Colonic mucosa (tissue), 4 donors: ENCODE measurements at places on chromosomes 3 and 15. TPM values are rescaled to one million over a fixed set of nuclear protein-coding genes. Genes with fewer than 3 reads are reported as not detected.

- no peaks in the 10 kb centered on the region for H3K27me3 ChIP-seq
- H3K4me3 ChIP-seq: no peak overlapping the region
- H3K27ac ChIP-seq: peak overlapping the region; percentile 38
Measured at GRCh38 chr15:84598250-84598649, 2.6 kb upstream of the ZSCAN2 start.

GRCh38 chr3:188126276-188126675 is 27.7 kb upstream of the LPP start:
- H3K4me3 ChIP-seq: no peak overlapping the region
- H3K36me3 ChIP-seq: no peaks in the 10 kb centered on the region
- no peak for DNase-seq
- H3K4me1 ChIP-seq: no peaks in the 10 kb centered on the region
- no peaks in the 10 kb centered on the region for H3K27me3 ChIP-seq

GRCh38 chr15:49895347-49896223 is 223.4 kb downstream of the ATP8B4 start:
- no peak for DNase-seq
- H3K36me3 ChIP-seq: no peaks in the 10 kb centered on the region
- H3K4me3 ChIP-seq: no peak overlapping the region
- H3K27me3 ChIP-seq: no peaks in the 10 kb centered on the region

- H3K4me3 ChIP-seq: no peak overlapping the region
- no peaks in the 10 kb centered on the region for H3K4me1 ChIP-seq
- DNase-seq: no peak
- H3K27me3 ChIP-seq: no peaks in the 10 kb centered on the region
- H3K27ac ChIP-seq: no peak overlapping the region
- H3K36me3 ChIP-seq: no peaks in the 10 kb centered on the region
Measured at GRCh38 chr15:50854601-50855490, 53.6 kb upstream of the AP4E1 start.

DNA sequence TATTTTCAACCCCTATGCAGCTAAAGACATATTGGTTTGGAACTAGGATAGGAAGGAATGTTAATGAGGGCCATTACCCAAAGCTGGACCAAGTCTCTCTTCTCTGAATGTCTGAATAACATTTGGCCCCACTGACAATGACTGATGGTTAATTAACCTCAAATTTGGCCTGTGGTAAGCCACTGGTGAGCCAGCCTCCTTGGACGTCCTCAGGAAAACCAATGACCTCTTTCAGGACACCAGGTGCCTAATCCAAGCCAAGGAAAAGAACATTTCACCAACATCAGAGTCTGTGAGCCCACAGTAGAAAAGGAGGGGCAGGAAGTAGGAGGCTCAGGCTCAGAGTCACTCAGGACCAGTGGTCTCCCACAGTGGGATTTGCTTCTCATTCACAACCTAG is 56.4 kb upstream of the ETV5 start:
- H3K27ac ChIP-seq: no peak overlapping the region
- H3K4me3 ChIP-seq: no peak overlapping the region
- no peaks in the 10 kb centered on the region for H3K4me1 ChIP-seq
- H3K27me3 ChIP-seq: no peaks in the 10 kb centered on the region

- H3K27ac ChIP-seq: no peak overlapping the region
- peaks cover 3% of the 10 kb centered on the region for H3K4me1 ChIP-seq
- no peak overlapping the region for H3K4me3 ChIP-seq
- H3K27me3 ChIP-seq: peaks cover 11% of the 10 kb centered on the region
- DNase-seq: peak; percentile 44
Measured at GRCh38 chr15:89494941-89495637, 1.3 kb downstream of the RHCG start.

DNA sequence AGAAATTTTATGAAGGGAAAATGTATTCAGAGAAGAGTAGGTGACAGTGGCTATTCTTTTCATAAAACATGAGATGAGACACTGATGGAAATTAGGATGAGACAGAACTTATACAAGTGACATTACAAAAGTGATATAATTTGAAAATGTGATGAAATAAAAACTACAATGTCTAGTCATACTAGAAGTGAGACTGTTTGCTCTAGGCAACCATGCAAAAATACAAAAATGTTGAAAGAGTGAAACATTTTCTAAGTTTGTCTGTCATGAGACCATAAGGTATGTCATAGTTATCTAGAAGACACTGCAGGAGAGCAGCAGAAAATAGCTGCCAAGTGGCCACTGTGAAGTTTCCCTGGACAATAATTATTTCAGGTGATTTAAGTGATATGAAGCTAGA is 459.5 kb downstream of the DIPK2A start:
- H3K27ac ChIP-seq: no peak overlapping the region
- no peaks in the 10 kb centered on the region for H3K4me1 ChIP-seq

DNA sequence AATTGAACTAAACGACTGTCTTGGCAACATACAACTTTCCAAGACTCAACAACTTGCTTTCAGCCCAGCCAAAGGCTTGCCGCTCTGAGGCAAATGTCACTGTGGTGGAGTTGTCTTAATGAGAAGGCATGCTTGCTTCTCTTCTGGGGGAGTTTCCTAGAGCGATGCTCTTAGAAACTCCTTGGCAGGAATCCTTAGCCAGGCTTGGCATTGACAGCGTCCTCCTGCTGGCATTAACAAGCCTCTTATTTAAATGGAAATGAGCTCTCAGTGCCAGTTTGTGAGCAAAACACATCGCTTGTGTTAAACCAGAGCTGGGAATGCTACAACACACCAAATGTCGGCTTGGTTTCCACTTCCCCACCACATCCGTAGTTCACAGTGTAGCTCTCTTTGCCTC is 265.5 kb upstream of the TPRG1 start:
- no peaks in the 10 kb centered on the region for H3K27me3 ChIP-seq
- DNase-seq: no peak
- no peaks in the 10 kb centered on the region for H3K4me1 ChIP-seq
- no peak overlapping the region for H3K4me3 ChIP-seq

DNA sequence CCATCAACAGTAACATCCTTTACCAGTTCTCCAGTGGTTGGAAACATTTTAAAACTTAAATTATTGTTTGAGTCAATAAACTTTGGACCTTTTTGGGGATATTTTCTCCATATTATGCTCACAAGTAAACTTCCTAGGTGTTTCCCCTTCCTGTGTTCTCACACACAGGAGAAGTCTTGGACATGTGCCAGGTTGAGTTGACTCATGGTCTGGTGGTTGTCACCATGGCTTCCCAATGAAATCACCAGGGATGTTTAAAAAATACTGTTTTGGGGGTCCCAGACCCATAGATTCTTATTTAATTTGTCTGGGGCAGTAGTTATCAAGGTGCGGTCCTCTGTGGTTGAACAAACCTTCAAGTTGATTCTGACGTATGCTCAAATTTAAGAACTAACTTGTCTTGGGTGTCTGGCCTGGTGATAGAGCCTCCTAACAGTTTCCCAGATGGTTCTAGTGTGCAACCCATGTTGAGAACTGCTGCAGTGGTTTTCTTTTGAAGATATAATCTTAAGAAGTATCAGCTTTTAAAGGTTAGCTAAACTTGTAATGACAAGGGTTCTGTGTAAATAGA is 291.8 kb downstream of the EDEM1 start:
- DNase-seq: peak; percentile 37
- H3K27me3 ChIP-seq: no peaks in the 10 kb centered on the region
- H3K27ac ChIP-seq: no peak overlapping the region
- H3K4me3 ChIP-seq: no peak overlapping the region
- H3K4me1 ChIP-seq: no peaks in the 10 kb centered on the region

GRCh38 chr3:189947948-189948723 is 172.6 kb downstream of the P3H2 start:
- no peaks in the 10 kb centered on the region for H3K4me1 ChIP-seq
- no peaks in the 10 kb centered on the region for H3K27me3 ChIP-seq
- DNase-seq: peak; percentile 46
- no peak overlapping the region for H3K4me3 ChIP-seq
- no peak overlapping the region for H3K27ac ChIP-seq

GRCh38 chr3:123832692-123833397 is 51.3 kb downstream of the MYLK start:
- no peaks in the 10 kb centered on the region for H3K27me3 ChIP-seq
- no peaks in the 10 kb centered on the region for H3K4me1 ChIP-seq
- H3K36me3 ChIP-seq: no peaks in the 10 kb centered on the region
- H3K4me3 ChIP-seq: no peak overlapping the region
- DNase-seq: no peak

DNA sequence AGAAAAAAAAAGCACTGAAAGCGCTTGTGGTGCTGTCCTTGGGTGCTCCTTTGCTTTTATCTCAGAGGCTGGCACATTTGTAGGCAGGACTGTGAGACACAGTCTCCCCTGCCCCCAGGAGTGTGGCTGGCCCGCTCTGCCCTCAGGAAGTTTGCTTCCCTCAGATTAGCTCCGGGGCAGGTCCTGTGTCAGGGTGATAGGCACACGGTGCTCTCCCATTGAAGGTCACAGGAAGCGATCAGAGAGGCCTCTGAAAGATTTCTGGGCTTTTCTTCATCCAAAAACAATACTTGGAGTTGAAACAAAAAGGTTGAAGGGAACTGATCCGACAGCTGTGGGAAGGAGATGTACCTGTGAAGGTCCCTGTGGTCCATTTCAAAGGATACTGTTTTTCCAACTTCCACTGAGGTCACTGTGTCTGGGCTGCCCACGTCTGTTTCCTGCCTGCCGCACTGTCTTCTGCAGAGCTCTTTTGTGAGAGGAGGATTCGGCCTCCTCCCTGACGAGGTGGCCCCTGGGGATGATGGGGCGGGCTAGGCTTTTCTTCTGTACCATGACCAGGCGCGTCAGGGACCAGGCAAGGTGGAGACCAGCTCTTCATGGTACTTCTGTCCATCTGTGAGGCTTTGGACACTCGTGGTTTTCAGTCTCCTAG is 330.5 kb upstream of the CTDSPL start:
- no peak overlapping the region for H3K27ac ChIP-seq
- no peaks in the 10 kb centered on the region for H3K36me3 ChIP-seq
- H3K27me3 ChIP-seq: no peaks in the 10 kb centered on the region
- H3K4me3 ChIP-seq: no peak overlapping the region

GRCh38 chr15:71010472-71010871 is 104.8 kb upstream of the THSD4 start:
- no peak overlapping the region for H3K4me3 ChIP-seq
- no peaks in the 10 kb centered on the region for H3K36me3 ChIP-seq
- no peak for DNase-seq
- no peaks in the 10 kb centered on the region for H3K4me1 ChIP-seq
- no peaks in the 10 kb centered on the region for H3K27me3 ChIP-seq

GRCh38 chr3:11364181-11364580 is 92.0 kb downstream of the ATG7 start:
- no peak for DNase-seq
- no peaks in the 10 kb centered on the region for H3K27me3 ChIP-seq
- H3K4me1 ChIP-seq: no peaks in the 10 kb centered on the region

DNA sequence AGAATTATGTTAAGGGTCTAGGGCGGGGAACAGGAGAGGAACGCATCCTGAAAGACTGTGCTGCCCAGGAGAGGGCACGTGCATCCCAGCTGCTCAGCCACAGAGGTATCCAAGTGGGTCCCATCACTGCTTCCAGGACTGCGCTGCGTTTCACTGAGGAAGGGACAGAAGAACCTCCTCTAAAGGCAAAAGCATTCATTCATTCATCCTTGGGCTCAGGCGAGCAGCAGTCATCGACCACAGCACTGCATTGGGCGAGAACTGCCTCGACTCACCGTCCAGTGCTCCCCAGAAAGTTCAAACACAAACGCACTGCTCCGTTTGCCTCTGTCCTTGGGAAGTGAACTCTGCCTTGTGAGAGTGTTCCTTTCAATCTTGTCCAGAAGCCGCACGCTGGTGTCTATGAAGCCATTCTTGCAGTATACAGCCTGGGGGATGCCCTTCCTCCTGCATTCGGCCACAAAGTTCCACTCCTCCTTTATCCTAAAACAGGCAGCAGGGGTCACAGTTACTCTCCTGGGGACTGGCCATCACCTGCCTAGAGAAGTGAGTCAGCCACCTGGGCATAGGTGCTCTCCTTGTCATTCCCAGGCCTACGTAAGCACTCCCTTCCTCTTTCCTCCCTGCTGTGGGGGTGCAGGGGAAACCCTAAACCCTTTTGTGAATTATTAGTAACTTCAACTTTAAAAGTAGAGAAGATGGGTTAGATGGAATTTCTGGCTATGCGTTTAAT is 21.2 kb downstream of the LRRC2 start:
- no peak overlapping the region for H3K4me3 ChIP-seq
- H3K27me3 ChIP-seq: no peaks in the 10 kb centered on the region

- no peak overlapping the region for H3K4me3 ChIP-seq
- no peak overlapping the region for H3K27ac ChIP-seq
- no peaks in the 10 kb centered on the region for H3K36me3 ChIP-seq
- DNase-seq: no peak
Measured at GRCh38 chr15:47301481-47301880, 415.8 kb upstream of the SEMA6D start.

- DNase-seq: peak; percentile 81
- no peaks in the 10 kb centered on the region for H3K27me3 ChIP-seq
- no peaks in the 10 kb centered on the region for H3K36me3 ChIP-seq
- H3K4me1 ChIP-seq: peaks cover 14% of the 10 kb centered on the region
- peak overlapping the region; percentile 48 for H3K27ac ChIP-seq
Measured at GRCh38 chr3:66450390-66451022, 50.3 kb downstream of the LRIG1 start.

DNA sequence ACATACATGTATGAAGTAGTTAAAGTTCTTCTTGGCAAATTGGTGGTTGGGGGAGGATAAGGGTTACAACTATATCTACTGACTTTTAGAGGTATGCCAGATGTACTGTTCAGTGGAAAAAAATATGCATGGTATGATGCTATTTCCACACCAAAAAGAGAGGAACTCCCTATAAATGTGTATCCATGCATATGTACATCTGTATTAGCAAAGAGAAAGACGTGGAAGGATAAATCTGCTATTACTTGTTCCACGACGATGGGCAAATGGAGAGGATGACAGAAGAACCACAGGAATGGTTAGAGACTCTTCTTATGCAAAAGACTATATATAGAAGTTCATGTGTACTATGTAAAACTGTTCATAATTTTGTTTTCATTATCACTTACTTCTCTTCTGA is 197.6 kb downstream of the RORA start:
- DNase-seq: no peak
- H3K4me3 ChIP-seq: no peak overlapping the region
- H3K27ac ChIP-seq: no peak overlapping the region
- no peaks in the 10 kb centered on the region for H3K27me3 ChIP-seq
- peaks cover 11% of the 10 kb centered on the region for H3K4me1 ChIP-seq

- H3K27me3 ChIP-seq: no peaks in the 10 kb centered on the region
- no peak overlapping the region for H3K4me3 ChIP-seq
- no peak overlapping the region for H3K27ac ChIP-seq
- no peaks in the 10 kb centered on the region for H3K36me3 ChIP-seq
- DNase-seq: no peak
- H3K4me1 ChIP-seq: peaks cover 7% of the 10 kb centered on the region
Measured at GRCh38 chr15:72377331-72377730, 1.5 kb upstream of the HEXA start.

GRCh38 chr15:90025489-90026033 is 24.4 kb downstream of the ZNF710 start:
- H3K4me1 ChIP-seq: peaks cover 22% of the 10 kb centered on the region
- no peaks in the 10 kb centered on the region for H3K27me3 ChIP-seq
- H3K4me3 ChIP-seq: no peak overlapping the region

Gene GCNT3
- total RNA-seq: 261 TPM

Gene CPNE9
- total RNA-seq: not detected

Gene TEX55
- total RNA-seq: not detected

Gene PAK6
- total RNA-seq: 10.4 TPM

Gene LYZL4
- not detected for total RNA-seq

Gene CPNE4
- total RNA-seq: not detected

Gene DENND4A
- total RNA-seq: 15.7 TPM

Gene ETV5
- 3.1 TPM for total RNA-seq

Gene SV2B
- 0.17 TPM for total RNA-seq

Gene SERINC4
- 0.44 TPM for total RNA-seq

Gene TGM5
- total RNA-seq: not detected

Gene THSD4
- total RNA-seq: 23.5 TPM

Gene ATP13A5
- 0.05 TPM for total RNA-seq
